GM20000 (cell line): ENCODE measurements at places on chromosomes 4 and X.
A peak's percentile ranks its signal among the peaks of the same experiment; 100 is the strongest.

GRCh38 chr4:185128272-185129119, 14.6 kb upstream of the SLC25A4 start:
- DNase-seq, result peak; percentile 70

DNA sequence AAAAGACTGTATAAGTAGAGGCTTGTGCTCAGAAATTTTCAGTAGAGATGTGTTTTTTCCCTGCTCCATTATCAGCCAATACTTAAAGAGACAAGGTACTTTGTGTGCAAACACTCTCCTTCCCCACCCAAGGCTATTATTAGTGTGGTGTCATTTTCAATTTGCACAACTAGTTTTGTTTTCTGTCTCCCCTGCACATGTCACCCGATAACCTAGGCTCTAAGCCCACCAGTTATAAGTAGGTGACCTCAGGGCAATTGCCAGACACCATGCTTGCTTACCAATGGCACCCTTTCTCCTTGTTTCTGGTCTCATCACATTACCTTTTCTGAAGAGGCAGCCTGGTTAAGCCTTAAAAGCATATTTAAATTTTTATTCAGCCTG, 8.0 kb upstream of the GUCY1A1 start:
- DNase-seq, result no peak

DNA sequence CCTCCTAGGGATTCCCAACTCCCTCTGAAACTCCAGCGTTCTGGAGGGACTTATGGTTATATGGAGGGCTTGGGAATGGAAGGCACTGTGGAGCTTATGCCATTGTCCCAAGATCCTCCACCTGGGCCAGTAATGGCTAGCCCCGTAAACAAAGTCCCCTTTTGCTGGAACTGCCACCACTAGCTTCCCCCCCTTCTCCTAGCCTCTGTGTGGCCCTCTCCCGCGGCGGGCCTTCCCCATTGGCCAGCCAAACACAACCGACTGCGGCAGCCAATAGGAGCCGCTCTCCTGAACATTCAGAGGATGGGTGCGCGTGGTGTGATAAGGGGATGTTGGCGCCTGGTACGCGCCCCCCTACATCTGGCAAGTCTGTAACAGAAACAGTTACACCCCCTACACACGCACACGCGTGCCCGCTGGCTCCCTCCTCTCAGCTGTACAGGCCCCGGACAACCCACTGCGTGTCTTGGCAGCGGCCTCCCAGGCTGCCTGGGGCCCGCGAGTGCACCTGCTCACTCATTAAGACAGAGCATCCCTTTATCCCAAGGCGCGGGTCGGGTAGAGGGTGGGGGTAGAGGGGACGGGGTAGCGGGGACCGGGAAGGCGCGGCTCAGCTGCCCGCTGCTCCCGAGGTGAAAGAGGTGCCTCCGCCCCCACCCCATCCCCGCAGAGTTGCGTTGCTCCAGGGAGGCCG, 863 bp upstream of the RAB33A start:
- DNase-seq, result peak; percentile 77

DNA sequence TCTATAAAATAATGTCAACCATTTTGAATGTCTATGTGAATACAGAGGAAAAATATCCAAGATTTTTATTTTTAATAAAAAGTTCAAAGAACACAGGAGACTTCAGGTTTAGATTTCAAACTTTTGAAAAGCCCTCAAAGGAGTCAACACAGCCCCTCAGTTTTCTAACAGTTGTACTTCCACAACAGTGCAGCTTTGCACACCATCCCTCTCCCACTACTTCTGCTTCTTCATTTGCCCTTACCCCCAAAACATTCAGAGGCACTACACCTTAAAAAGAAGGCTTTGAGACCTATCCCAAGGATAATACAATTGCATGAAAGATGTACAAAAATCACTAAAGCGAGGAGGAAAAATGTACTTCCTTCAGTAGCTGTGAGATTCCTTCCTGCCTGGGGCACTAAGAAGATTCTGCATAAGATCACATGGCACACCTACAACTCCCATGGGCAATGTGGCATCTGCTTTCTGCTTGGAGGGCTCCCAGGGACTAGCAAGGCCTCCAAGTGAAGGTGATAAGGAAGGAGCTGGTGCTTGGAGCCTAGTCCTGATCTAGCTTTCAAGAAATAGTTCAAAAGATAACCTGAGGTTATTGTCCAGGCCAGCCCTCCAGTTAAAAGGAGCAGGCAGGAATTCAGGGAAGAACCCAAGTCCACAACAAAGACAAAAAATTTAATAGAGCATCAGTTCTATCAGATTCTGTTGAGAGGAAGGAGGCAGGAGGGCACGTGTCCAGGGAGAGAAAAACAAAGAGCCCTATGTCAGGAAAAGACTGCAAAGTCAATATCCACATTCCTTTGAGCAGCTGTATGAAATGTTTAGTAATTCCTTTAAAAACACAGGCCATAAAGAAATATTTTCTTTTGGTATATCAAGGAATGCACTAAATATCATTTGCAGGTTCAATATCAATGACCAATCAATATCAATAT, 19.1 kb downstream of the ARAP2 start:
- no peak for DNase-seq
